D721Med (cell line): ENCODE measurements at places on chromosomes 3 and 15.
A peak's percentile ranks its signal among the peaks of the same experiment; 100 is the strongest.

GRCh38 chr3:31710123-31710803, 177.5 kb downstream of the STT3B start:
- no peak for DNase-seq

DNA sequence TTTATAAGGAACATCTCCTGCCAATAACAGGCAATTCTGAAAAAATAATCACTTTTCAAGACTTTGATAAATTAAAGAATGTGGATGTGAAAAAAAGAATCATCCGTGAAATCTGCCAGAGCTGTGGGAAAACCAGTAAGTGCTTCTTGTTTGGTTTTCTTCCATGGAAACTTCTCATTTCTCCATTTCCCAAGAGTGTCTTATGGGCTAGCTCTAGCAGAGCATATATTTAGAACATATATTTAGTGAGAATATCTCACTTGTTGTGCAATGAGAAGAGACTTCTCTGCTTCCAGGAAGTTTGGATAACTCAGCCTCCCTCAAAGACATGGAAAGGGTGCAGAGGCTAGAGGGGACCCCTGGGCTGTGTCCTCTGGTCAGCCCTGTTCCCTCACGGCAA, 49.9 kb downstream of the COL6A5 start:
- DNase-seq, result no peak

DNA sequence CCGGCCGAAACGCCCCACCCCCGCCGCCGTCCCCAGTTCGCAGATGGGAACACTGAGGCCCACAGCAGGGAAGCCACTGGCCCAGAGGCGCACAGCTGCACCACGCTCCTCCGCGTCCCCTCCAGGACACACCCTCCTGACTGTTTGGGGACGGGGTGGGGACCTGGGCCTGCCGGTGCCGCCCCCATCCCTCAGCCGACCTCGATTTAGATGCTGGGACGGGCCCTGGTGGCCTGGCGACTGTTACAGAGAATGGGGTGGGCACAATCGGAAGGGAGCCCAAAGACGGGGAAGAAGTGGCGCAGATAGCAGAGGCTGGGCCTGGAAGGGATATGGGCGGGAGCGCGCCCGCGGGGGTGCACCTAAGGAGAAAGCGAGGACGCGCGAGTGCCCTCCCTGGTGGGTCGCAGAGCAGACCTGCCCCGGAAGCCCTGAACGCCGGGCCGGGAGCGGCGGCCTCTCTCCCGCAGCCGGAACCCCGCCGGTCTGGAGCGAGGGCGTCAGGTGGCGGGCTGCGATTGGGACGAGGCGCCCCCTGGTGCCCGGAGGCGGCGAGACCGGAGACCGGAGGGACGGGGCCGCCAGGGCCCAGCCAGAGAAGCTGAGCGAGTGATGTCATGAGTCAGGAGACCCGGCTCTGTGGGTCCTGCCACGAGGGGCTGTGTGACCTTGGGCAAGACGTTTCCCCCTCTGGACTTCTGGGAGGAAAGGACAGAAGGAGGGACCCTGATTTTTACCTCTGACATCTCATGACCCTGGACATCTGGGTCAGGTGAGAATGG, 78.4 kb downstream of the IQSEC1 start:
- DNase-seq, result peak; percentile 92

DNA sequence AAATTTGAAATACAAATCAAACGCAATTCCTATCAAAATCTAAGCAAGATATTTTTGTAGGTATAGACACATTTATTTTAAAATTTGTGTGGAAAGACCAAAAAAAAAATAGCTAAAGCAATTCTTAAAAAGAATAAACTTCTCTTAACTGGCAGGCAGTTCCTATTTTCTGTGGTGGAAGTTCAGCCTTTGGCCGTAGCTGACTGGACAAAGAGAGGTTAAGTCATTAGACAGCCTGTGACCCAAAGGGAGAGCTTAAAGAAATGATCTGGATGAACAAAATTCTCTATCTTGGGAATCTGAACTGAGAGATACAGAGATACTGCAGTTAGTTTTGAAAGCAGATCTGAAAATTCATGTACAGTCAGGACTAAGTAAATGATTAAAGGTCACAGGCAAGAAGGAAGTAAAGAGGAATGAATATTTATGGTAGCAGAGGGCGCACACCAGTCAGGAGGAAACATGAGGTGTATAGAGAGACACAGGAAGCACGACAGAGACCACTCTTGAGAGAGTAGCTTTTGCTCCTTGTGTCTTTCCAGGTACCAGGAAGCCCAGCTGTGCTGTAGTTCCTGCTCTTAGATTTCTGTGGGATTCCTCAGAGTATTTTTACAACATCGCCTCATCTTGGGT, 57.5 kb downstream of the TPRG1 start:
- DNase-seq, result no peak

DNA sequence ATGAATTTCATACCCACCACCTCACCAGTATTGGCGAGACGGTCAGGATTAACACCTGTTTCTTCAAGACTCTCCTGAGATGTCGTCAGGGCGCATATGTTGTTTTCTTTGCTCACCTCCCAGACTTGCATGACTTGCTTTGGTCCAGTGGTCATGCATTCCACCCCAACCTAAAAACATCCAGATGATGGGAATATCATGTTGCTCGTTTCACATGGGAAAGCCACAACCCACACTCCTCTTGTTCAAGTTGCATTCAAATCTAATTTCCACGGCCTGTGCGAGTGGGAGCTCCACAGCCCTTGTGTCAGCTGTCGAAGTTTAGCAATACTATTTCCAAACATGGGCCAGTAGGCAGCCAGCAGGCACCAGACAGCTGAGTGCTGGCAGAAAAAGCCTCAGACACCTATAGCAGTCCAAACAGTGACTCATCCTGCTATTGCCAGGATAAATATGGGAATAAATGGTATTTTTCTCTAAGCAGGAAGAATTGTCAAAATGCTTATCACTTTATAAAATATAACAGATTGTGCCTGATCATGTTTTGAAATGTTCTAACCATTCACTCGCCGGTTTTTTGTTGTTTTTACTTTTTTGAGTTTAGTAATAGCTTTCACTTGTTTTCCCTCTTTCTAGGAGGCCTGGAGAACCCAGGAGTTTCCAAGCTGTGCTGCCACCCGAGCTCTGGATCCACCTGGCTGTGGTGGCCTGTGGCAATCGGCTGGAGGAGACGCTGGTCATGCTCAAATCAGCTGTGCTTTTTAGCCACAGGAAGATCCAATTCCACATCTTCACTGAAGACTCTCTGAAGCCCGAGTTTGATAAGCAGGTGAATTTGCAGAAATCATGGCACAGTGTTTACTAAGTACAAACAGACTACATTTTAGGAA, 20.1 kb downstream of the GXYLT2 start:
- DNase-seq, result no peak

DNA sequence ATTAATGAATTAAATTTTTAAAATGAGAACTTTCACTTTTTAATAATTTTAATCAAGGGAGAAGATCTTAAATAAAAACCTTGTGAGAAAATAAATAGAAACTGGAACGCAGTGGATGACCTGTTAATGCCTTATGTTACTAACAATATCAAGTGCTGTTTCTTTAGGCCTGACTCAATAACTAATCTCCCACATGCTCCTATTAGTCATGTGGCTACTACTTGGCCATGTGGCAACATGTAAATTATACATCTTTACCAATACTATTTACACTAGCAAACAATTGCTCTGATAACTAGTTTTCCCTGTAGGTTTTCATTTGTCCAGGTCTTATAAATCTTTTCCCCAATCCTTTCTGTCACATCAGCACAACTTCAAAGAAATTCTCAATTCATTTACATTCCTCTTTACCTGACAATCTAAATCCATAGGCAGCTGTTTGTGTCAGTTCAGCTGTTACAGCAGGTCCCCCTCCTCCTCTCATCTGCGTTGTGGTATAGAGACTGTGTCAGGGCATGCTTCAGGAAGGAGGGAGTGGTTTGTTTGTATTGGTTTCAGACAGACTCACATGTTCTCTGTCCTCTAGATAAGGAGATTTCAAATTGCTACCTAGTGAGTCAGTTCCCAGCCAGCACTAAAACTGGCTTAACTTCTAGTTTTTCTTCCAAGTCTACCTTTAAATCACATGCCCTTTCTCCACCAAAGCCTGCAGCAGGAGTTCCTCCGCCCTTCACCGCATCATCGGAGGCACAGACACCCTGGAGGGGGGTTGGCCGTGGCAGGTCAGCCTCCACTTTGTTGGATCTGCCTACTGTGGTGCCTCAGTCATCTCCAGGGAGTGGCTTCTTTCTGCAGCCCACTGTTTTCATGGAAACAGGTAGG, 11.3 kb upstream of the C3orf52 start:
- no peak for DNase-seq

- no peak for DNase-seq
These were observed 24.0 kb downstream of the STX19 start for GRCh38 chr3:94004301-94004910.

DNA sequence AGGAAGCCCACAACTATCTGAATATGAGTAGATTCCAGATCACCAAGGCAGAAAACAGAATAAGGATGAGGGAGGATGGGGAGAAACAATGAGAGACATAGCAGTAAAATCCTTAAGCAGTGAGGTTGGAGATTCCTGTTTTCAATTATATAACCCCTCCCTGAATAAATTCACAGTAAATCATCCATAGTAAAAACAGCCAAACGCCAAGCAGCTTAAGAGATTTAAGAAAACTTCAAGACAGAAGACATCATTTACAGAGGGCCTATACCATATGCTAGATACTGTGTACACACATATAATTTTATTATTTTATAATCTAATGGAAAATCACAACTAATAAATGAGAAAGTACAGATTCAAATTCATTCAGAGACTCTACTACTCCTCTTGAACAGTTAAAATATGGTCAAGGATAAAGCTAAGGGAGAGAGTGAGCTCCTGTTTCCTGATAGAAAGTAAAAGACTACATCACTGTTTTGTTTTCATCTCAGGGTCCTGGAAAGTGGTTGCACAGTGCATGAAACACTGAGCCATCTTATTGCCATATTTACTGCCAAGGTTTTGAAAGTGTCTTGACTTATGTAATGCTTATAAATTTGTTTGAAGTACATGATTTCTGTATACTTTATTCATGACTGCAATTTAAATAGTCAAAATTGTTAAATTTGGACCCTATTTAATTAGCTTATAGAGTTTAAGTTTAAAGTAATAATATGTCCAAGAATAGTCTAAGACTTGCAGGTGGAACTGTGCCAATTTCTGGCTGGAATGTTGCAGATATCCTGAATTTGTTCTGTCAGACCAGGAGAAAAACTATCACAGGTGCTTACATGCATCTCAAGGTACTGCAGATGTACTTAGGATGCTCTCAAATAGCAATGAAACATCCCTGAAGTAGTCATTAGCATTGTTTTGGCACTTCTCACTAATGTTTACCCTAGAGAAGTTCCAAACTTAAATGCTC, 141.4 kb downstream of the TBL1XR1 start:
- DNase-seq, result no peak

- DNase-seq, result no peak
These were observed 22.5 kb downstream of the ANXA2 start for GRCh38 chr15:60375306-60375705.

GRCh38 chr3:177710506-177710905, 513.2 kb upstream of the TBL1XR1 start:
- no peak for DNase-seq
